Muscle of leg (tissue), 16 donors: ENCODE measurements at places on chromosomes 7 and 10. TPM values are rescaled to one million over a fixed set of nuclear protein-coding genes. Genes with fewer than 3 reads are reported as not detected.
A peak's percentile ranks its signal among the peaks of the same experiment; 100 is the strongest.

DNA sequence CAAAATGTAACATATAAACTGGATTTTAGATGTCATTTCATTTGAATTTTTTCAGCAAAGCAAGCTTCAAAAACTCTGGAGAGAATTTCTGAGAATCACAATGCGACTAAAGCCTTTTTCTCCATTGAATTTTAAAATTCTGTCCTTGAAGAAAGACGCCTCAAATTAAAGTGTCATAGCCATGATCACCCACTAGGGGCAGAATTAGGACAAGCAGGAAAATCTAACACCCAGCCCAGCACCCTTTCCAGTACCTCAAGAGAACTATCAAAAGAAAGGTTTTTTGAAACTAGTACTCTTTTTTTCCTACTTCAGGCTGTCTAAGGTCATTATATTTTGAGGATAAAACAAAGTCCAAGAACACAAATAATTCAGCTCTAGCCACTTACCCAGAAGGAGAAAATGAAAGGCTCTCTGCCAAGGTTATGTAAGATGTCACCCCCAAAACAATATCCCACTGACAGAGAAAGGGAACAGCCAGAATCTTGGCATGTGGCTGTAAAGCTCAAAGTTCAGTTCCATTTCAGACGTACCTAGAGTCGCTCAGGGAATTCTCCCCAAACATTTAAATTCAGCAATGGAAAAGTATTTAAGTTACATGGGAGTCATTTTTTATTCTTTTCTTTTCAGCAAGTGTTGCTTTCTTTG lies 299.4 kb downstream of the SNX13 start:
- DNase-seq: peak; percentile 43
- H3K4me3 ChIP-seq: no peak overlapping the region
- no peak overlapping the region for H3K27ac ChIP-seq
- no peaks in the 10 kb centered on the region for H3K27me3 ChIP-seq
- H3K4me1 ChIP-seq: no peaks in the 10 kb centered on the region
- H3K36me3 ChIP-seq: no peaks in the 10 kb centered on the region

- DNase-seq: peak; percentile 2
- H3K27me3 ChIP-seq: no peaks in the 10 kb centered on the region
- H3K27ac ChIP-seq: no peak overlapping the region
- H3K4me3 ChIP-seq: no peak overlapping the region
- H3K4me1 ChIP-seq: no peaks in the 10 kb centered on the region
Measured at GRCh38 chr7:12066521-12066920, 144.6 kb upstream of the TMEM106B start.

GRCh38 chr10:26566525-26567350 lies 128.6 kb downstream of the APBB1IP start:
- H3K4me1 ChIP-seq: no peaks in the 10 kb centered on the region
- H3K36me3 ChIP-seq: no peaks in the 10 kb centered on the region
- peak; percentile 13 for DNase-seq
- H3K4me3 ChIP-seq: peak overlapping the region; percentile 28
- H3K27ac ChIP-seq: no peak overlapping the region

DNA sequence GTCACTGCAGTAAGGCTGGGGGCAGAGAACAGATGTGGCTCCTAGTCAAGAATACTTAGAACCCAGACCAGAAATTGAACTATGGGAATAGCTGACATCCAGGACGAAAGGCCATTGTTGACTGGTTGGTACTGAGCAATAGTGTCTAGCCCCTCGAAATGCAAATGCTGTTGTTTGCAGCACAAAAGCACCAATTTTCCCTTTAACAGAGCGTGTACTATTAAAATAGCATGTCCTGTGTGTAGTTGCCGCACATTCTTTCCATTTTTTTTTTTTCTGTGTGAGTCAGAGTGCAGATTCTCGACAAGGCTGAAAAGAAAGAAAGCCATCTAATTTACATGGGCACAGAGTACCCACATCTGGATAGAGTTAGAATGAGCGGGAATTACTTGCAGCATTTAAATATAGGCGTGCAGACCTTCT lies 302.4 kb downstream of the PTEN start:
- no peaks in the 10 kb centered on the region for H3K27me3 ChIP-seq
- DNase-seq: no peak
- no peaks in the 10 kb centered on the region for H3K4me1 ChIP-seq
- no peak overlapping the region for H3K4me3 ChIP-seq

DNA sequence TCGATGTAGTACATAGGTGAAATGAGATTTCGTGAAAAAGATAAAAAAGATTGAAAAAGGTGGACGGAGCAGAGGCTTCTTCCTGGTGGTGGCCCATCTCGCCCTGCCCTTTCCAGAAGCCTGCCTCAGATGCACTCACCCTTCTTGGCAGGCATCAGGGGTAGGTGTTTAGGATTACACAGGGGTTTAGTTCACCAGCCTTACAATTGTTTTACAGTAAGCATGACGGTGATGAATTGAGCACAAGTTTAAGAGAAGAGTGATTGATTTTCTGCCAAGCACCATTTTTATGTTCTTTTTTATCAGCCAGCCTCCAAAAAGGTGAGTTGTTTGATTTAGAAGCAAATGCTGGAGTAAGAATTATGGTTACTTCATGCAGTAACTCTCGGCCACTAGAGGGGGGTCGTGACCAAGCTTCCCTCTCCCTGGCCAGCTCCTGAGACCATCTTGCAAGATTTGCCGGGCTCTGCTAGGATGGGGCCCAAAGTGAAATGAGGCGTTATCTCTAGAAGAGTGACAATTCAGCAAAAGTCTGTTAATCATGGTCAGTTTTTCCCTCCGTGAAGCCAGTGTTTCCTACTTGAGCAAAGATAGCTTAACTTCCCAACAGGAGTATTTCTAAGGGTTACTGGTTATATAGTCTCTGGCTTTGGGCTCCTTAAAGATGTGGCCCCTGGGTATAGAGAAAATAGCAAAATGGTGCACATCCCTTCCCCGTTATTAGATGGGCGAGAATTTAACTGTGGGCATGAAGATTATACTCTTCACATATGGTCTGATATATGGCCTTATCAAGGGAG lies 228.8 kb downstream of the BMPER start:
- peaks cover 4% of the 10 kb centered on the region for H3K4me1 ChIP-seq
- peak; percentile 84 for DNase-seq
- no peaks in the 10 kb centered on the region for H3K36me3 ChIP-seq
- H3K27me3 ChIP-seq: no peaks in the 10 kb centered on the region

Gene ZNF800
- 33.2 TPM for total RNA-seq

Gene TMEM225B
- total RNA-seq: 0.89 TPM

Gene THSD7A
- total RNA-seq: 3.8 TPM
